ENCODE measurements at places on chromosomes 1 and 21.

GRCh38 chr1:165383067-165383466 lies 26.6 kb upstream of the LMX1A start:
- no peak for DNase-seq

DNA sequence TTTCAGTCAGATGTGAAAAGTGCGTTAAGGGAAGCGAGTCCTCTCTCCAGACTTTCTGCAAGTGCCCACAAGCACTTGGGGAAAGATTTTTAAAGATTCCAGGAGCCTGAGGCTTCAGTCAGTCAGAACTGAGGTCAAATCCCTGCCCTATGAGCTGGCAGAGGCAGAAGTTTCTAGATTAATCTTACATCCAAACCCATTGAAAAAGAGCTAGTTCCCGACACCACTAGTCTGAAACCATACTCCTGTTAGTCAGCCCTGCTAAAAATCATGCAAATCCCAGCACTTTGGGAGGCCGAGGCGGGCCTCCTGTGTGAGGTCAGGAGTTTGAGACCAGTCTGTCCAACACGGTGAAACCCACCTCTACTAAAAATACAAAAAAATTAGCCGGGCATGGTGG lies 21.0 kb downstream of the RSPH1 start:
- DNase-seq, result no peak

GRCh38 chr1:96999191-96999590 lies 277.6 kb downstream of the PTBP2 start:
- DNase-seq, result no peak

- DNase-seq, result peak; percentile 59
These were observed 146.6 kb downstream of the SPATA46 start for GRCh38 chr1:162230096-162230495.

DNA sequence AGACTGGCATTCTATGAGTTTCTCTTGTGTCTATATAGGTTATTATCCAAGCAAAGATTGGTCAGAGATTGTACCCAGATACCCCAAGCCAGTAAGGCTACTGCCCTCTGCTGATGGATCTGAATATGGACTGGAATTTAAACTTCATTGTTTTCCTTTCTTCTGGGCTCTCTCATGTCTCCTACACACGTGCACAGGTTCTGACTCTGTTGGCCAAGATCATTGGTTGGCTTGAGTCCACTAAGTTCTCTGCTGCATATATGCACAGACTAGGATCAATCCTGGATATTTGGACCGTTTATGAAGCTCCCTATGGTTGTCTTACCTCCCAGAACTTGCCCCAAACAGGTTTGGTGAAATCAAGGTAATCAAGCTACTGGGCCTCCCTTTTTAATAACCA lies 69.7 kb downstream of the CC2D1B start:
- no peak for DNase-seq

- DNase-seq, result peak; percentile 51
These were observed 109.0 kb downstream of the ETS2 start for GRCh38 chr21:38914528-38915293.

DNA sequence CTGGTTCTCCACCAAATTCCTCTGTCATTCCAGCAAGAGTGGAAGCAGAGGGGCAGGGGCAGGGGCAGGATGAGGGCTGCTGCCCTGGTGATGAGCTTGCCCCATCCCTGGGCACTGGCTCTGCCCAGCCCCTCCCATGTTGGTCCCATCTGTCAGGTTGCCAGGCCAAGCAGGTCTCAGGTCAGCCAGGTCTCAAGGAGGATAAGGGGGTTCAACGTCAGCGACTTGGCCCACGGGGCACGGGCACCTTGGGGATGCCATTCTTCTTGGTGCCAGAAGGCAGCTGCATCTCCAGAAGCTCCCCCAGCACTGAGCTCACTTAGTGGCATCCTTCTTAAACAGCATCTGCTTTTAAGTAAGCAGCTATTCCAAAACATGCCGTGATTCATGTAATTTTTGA lies 133.1 kb downstream of the AJAP1 start:
- no peak for DNase-seq

Data from H1 (cell line).